BJ (cell line): ENCODE measurements at places on chromosomes 1 and 21.
A peak's percentile ranks its signal among the peaks of the same experiment; 100 is the strongest.

GRCh38 chr1:154014154-154014907 is 23.8 kb downstream of the RPS27 start:
- DNase-seq, result peak; percentile 11

GRCh38 chr1:89405275-89405929 is 41.5 kb downstream of the GBP6 start:
- DNase-seq, result no peak

- no peak for DNase-seq
Observed at GRCh38 chr21:43953021-43953420, 59.1 kb upstream of the TRAPPC10 start.

DNA sequence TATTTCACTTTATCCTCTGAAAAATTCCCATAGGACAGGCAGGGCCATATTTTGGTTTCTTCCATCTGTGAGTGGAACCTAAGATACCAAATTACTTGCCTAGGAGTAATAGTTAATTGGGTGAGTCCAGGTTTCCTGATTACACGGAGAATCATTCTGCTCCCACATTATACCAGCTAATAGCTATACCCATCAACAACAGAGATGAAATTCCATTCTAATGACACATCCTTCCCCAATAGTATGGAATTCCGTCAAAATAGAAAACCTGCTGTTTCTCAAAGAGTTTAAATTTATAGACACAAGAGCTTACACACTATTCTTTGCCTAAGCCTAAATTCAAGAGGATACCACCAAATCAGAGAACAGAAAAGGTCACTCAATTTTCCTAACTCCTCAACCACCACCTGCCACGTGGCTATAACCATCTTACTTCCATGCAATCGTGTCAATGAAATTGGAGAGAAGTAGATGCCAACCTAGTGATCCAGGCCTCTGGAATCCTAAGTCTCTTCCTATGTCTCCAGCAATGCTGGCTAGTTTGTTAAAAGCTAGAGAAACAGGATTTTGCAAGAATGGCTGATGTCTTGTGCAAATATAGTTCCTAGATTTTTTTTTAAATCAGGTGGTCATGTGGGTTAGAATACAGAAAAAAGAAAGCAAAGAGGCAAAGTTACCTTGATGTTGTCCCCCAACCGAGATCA is 6.2 kb downstream of the PPT1 start:
- no peak for DNase-seq

- no peak for DNase-seq
Observed at GRCh38 chr1:224287714-224288113, 42.3 kb downstream of the NVL start.
